ENCODE measurements at places on chromosomes 7 and 10.

- DNase-seq, result no peak
Observed at GRCh38 chr10:117159390-117159789, 21.3 kb upstream of the VAX1 start.

- DNase-seq, result no peak
Observed at GRCh38 chr7:79610313-79610712, 156.8 kb upstream of the MAGI2 start.

DNA sequence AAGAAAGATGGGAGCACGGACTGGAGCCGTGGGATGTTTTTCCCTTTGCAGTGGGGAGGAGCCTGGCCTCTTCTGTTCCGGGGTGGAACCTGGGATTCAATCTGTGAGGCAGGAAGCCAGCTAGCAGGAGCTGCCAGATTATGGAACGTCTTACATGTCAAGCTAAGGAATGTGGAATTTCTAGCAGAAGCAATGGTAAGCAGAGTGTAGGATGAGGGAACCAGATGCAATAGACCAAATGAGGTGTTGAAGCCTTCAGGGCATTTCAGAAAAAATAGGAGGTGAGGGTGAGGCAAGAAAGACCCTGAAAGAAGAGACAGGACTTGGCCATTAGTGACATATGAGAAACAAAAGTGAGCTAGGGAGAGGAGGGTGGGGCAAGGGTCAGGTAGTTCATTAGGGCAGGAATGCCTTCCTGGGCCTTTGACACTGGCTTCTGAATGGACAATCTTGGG lies 105.5 kb downstream of the CHN2 start:
- DNase-seq, result no peak

GRCh38 chr7:141949451-141949850 lies 2.7 kb upstream of the CLEC5A start:
- DNase-seq, result no peak

DNA sequence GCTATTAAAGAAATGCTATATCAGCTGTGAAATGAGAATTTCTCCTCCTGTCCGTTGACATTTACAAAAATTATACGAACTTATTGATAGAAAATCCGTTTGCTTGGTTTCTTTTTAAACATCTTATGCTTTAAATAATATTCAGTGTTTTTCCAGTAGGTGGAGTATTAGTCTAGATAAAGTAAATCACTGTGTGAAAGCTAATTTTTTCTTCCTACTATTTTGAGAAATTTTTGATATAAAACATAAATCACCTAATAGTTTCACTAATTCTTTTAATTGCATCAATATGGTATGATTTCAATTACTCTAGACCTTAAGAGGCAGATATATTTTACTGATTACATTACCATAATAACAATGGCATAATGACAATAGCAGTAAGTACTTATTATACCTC lies 335.2 kb upstream of the C7orf33 start:
- no peak for DNase-seq

DNA sequence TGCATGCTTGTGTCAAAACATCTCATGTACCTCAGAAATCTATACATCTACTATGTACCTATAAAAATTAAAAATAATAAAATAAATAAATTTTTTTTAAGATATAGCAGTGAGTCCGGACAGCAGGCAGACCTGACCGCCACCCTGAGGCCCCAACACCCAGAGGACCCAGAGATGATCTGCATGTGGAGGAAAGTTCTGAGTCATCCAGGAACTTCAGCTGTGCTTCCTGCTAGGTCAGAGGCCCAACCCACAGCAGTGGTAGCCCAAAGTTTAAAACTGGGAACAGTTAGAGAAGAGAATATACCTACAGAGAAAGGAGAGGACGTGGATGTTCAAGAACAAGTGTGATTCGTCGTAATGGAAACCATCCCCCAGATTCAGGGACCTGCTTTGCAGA lies 683.7 kb upstream of the NRP1 start:
- DNase-seq, result no peak

DNA sequence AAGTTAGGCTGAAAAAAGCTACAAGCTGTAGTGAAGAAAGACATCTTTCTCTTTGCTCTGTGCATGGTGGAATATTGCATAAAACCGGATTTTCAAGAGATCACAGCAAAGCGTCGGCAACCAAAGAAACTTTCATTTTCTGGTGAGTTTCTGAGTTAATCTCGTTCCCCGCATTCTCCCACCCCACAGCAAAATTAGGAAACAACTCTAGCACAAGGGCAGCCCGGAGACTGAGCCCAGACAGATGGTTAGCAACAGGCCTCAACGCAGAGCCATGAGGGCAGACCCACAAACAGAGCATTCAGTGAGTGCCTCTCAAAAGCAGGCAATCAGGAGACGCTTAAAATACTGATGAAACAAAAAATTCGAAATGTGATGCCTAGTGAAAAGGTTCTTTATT lies 396.1 kb upstream of the KLF6 start:
- DNase-seq, result no peak

GRCh38 chr7:27709137-27710075 lies 30.6 kb upstream of the TAX1BP1 start:
- DNase-seq, result no peak

- no peak for DNase-seq
Observed at GRCh38 chr10:22723783-22724182, 9.4 kb upstream of the PIP4K2A start.

GRCh38 chr7:69833964-69834363 lies 235.7 kb downstream of the AUTS2 start:
- DNase-seq, result no peak

DNA sequence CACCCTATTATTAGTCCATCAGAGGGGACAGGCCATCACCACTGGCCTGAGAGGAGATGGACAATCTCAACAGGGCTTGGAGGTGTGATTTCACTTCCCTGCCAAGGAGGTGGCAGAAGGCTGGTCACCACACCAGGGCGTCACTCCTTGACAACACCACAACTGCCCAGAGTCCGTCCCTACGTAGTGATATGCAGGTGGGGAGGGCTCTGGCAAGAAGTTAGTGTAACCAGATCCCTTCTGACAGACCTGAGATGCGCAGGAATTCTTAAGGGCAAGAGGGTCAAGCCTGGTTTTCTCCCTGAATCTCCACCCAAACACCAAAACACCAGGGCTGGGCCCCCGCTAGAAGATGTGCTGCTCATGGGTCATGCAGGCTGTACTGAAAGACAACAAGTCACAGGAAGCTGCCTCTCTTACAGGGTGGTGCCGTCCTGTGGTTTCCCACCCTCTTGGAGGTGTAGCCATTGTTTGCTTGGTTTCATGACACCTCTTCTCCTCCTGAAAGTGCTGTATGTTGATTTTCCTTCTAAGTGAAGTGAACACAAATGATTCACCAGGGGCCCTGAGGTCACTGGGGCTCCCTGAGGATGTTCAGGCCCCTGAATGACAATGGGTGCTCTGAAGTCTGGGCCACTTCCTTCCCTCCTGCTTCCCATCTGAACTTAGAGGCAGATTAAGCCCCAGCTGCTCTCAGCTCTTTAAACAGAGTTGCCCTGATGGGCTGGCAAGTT lies 27.1 kb downstream of the ATXN7L1 start:
- DNase-seq, result peak; percentile 18

- no peak for DNase-seq
Observed at GRCh38 chr10:104706886-104707285, 65.8 kb downstream of the SORCS3 start.

- DNase-seq, result no peak
Observed at GRCh38 chr10:24545585-24545984, 178.1 kb downstream of the ARHGAP21 start.

DNA sequence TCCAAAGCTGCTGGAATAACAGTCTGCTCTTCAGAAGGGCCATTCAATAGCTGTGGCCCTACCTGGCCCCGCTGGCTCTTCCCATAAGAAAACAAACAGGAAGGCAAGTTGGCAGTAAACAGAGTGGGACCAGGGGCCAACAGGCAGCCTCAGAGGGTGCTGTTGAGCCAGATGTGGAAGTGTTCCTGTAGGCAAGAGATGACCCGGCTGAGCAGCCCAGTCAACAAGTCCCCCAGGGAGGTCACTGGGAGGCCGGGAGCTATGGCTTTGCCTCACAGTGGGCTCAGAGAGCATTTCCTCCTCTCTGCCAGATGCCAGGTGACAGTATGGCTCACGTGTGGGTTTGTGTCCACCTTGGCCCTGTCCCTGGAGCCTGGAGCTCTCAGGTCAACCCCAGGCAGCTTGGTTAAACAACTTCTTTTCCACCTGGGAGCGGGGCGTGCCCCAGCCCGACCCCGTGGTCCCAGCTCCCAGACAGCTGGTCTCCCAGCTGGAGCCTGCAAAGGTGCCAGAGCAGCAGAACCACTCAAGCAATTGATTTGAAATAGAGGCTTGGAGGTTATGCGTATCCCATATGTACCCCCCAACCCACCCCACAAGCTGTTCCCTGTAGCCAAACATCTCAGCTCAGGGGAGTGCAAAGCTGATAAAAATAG lies 33.8 kb upstream of the LOXL4 start:
- DNase-seq, result no peak

- DNase-seq, result no peak
Observed at GRCh38 chr10:9262770-9263169, 1208.3 kb downstream of the GATA3 start.

GRCh38 chr7:124688991-124689390 lies 76.6 kb downstream of the GPR37 start:
- no peak for DNase-seq

DNA sequence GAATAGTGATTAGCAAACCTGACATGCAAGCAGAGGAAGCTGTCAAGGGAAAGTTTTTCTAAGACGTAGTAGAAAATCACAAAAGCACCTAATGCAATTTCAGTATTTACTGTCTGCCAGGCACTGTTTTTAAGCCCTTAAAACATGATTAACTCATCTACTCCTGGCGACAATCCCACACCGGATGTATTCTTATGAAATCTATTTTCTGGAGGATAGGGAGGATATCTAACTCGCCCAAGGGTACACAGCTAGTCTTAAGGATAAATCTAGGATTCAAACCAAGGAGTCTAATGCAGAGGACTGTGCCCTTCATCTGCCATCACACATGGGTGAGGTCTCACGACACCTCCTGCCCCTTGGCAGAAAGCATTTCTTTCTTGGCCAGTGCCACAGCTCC lies 47.8 kb upstream of the FIGNL1 start:
- DNase-seq, result no peak

- no peak for DNase-seq
Observed at GRCh38 chr7:27189295-27189996, 4.4 kb upstream of the HOXA11 start.

- DNase-seq, result no peak
Observed at GRCh38 chr10:49837051-49837478, 74.9 kb upstream of the OGDHL start.

DNA sequence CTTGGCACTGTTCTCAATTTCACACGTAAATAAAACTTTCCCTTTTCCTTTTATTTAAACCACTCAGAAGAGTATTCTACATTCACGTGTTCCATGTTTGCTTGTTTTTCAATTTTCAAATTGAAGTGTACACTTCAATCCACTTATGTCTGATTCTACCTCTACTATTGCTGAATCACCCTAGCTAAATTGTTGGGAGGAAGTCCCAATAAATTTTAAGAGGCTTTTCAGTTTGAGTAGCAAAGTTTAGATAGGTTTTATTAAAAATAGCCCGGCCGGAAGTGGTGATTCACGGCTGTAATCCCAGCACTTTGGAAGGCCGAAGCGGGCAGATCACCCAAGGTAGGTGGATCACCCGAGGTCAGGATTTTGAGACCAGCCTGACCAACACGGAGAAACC lies 1414.7 kb upstream of the CELF2 start:
- no peak for DNase-seq

GRCh38 chr10:111973826-111974225 lies 209.7 kb downstream of the GPAM start:
- no peak for DNase-seq

DNA sequence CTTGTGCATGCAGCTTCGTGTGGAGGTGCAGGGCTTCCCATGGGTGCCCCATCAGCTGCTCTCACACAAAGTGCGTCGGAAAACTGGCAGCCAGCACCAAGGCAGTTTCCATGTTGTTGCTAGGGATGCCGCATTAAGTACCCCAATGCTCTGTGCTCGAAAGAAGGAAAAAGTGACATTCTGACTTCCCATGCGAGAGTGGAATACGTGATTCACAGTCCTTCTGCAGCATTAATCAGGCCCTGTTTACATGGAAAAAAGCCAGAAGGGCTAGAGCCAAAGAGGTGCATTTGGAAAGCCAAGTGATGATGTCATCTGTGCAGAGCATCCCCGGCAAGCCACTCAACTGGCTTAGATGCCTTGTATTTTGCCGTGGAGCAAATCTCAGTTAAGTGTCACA lies 258.3 kb downstream of the GATA3 start:
- DNase-seq, result no peak

- DNase-seq, result no peak
Observed at GRCh38 chr10:93406364-93407145, 75.6 kb downstream of the MYOF start.

- no peak for DNase-seq
Observed at GRCh38 chr7:12674053-12674452, 13.4 kb upstream of the ARL4A start.

DNA sequence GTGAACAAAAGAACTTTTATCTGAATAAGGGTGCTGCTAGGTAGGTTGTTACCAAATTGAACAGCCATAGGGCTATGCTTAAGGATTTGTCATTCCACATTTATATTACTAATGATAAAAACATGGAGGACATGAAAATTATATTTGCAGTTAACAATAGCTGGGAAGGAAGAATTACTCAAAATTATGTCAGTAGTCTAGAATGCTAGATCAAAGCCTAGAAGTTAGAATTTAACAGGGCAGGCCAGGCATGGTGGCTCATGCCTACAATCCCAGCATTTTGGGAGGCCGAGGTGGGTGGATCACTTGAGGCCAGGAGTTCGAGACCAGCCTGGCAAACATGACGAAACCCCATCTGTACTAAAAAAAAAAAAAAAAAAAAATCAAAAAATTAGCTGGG lies 9.4 kb downstream of the STK17A start:
- DNase-seq, result no peak

DNA sequence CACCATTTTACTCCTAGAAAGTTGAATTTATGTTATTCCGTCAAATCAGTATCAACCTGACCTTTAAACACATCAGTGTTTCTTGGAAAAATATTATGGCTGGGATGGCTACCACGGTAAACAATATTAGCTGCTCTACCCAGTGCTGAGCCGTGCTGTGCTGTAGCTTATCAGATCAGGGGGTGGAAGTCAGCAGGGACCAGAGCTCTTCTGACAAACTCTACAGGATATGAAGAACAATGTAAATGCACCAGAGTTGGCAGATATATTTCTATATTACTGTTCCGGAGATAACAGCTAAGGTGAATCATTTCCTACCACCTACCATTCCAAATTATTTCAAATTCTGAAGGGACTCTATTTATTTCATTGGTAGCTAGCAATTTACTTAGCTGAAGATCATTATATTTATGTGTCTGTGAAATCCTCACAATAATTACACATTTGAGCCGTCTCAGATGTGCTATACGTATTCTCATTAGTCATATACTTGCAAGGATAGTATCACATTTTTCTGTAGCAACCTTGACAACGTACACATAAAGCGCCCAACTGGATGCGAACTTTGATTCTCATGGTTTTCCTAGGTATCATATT lies 76.5 kb downstream of the TEX36 start:
- DNase-seq, result no peak

- DNase-seq, result no peak
Observed at GRCh38 chr10:110772454-110773025, 99.2 kb upstream of the PDCD4 start.
